ENCODE measurements at places on chromosomes 16 and 17. TPM values are rescaled to one million over a fixed set of nuclear protein-coding genes. Genes with fewer than 3 reads are reported as not detected.

GRCh38 chr17:32488177-32488542, 1.4 kb downstream of the CDK5R1 start:
- H3K27ac ChIP-seq: no peak overlapping the region
- peaks cover 38% of the 10 kb centered on the region for H3K4me1 ChIP-seq
- no peaks in the 10 kb centered on the region for H3K27me3 ChIP-seq
- no peaks in the 10 kb centered on the region for H3K36me3 ChIP-seq
- no peak for DNase-seq

GRCh38 chr17:83203472-83204221, 124.2 kb downstream of the METRNL start:
- no peak for DNase-seq
- H3K4me3 ChIP-seq: no peak overlapping the region
- no peaks in the 10 kb centered on the region for H3K27me3 ChIP-seq
- H3K36me3 ChIP-seq: no peaks in the 10 kb centered on the region
- peaks cover 26% of the 10 kb centered on the region for H3K4me1 ChIP-seq

DNA sequence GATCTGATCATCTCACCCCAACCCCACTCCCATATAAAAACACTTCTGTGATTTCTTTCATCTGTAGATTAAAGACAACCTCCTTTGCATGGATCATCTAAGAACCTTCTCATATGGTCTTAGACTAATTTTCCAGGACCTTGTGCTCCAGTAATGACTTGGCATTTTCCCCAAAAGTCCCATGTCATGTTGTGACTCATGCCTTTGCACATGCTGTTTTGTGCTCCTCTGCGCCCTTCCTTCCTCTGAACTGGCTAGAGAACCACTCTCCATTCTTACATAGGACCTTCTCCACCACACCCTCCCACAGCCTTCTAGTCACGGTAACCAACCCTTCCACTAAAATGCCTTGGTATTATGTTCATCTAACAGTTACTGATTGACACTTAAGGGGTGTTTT, 99.5 kb upstream of the AXIN2 start:
- no peak overlapping the region for H3K27ac ChIP-seq
- peaks cover 21% of the 10 kb centered on the region for H3K4me1 ChIP-seq
- H3K27me3 ChIP-seq: no peaks in the 10 kb centered on the region
- no peak for DNase-seq
- no peaks in the 10 kb centered on the region for H3K36me3 ChIP-seq
- H3K4me3 ChIP-seq: no peak overlapping the region

Gene CYGB
- total RNA-seq: 23.5 TPM

GRCh38 chr17:68600067-68600930, 868 bp downstream of the FAM20A start:
- H3K4me1 ChIP-seq: peaks cover 13% of the 10 kb centered on the region
- peaks cover 39% of the 10 kb centered on the region for H3K27me3 ChIP-seq
- no peaks in the 10 kb centered on the region for H3K36me3 ChIP-seq
- peak overlapping the region; percentile 58 for H3K4me3 ChIP-seq
- H3K27ac ChIP-seq: peak overlapping the region; percentile 72

Gene RAB34
- 210 TPM for total RNA-seq

DNA sequence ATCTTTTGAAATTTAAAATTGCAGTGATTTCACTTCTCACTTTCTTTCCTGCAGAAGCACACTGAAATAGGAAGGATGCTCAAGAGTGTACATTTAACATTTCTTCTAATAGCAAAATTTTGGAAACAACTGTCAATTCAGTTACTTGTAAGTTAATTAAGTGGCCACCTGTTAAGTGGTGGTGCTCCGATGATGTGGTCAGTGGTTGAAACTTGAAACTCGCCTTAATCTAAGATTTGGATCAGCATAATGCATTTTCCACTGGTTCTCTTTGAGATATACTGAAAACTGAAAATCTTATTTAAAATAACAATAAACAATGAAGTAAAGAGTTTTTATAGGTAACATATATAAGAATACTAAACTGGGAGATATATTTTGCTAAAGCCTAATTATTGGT, 7.0 kb upstream of the MYH8 start:
- H3K4me3 ChIP-seq: no peak overlapping the region
- no peaks in the 10 kb centered on the region for H3K27me3 ChIP-seq
- no peak overlapping the region for H3K27ac ChIP-seq
- H3K4me1 ChIP-seq: no peaks in the 10 kb centered on the region

Gene VMO1
- total RNA-seq: 3.3 TPM

DNA sequence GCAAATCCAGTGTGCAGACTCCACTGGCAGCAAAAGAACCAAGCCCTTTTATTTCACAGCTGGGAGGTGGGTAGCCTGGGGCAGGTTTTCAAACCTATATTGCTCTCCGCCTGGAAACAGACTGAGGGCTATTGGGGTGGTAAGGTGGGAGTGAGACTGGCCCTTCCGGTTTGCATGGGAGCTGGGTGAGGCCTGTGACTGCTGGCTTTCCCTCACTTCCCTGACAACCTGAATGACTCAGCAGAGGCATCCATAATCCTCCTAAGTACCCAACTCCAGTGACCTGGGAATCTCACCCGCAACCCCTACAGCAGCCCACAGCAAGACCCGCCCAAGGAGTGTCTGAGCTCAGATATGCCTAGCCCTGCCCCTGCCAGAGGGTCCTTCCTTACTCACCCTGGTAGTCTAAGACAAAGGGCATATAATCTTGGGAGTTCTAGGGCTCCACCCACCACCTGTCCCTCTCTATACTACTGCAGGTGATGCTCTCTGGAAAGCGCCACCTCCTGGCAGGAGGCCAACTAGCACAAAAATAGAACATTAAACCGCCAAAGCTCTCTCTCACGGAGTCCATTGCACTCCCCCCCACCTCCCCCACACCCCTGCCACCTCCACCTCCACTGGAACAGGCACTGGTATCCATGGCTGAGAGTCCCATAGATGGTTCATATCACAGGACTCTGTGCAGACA, 602.0 kb upstream of the C16orf82 start:
- no peaks in the 10 kb centered on the region for H3K36me3 ChIP-seq
- no peak overlapping the region for H3K4me3 ChIP-seq
- H3K4me1 ChIP-seq: no peaks in the 10 kb centered on the region
- H3K27me3 ChIP-seq: no peaks in the 10 kb centered on the region
- DNase-seq: no peak

Gene AATK
- total RNA-seq: 13.7 TPM

DNA sequence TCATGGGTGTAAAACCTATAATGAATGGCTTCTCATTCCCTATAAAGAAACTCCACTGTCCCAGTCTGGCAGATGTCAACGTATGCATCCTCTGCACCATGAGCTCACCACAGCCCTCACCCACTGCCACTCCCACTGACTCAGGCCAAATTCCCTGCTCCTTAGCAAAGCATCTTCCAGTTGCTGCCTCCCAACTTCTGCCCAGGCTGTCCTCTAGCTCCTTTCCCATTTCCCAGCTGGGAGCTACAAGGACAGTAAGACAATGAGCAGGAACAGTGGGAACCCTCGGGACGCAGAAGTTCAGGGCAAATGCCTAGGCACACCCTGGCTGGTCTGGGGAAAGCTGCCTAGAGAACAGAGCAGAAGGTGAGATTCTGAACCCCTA, 9.1 kb upstream of the THAP11 start:
- peaks cover 44% of the 10 kb centered on the region for H3K36me3 ChIP-seq
- peaks cover 28% of the 10 kb centered on the region for H3K4me1 ChIP-seq
- DNase-seq: no peak
- H3K27me3 ChIP-seq: no peaks in the 10 kb centered on the region

DNA sequence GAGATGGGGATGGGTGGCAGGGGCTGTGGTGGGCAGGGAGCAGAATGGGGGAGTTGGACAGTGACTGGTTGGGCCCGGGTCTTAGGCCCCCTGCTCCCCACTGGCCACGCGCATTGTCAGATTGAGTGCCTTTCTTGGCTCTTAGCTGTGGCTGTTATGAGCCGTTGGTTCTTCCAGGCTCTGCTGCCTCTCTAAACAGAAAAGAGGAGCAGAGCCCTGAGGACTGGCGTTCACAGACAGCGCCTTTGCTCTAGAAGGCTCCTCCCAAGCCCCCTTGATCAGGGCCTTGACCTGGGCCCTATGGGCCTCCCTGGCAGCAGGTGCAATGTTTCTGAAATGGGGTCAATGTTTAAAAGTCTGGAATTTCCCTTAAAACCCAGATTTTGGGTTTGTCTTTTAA, 14.8 kb upstream of the NUDT16L1 start:
- no peak overlapping the region for H3K27ac ChIP-seq
- H3K27me3 ChIP-seq: no peaks in the 10 kb centered on the region
- peaks cover 46% of the 10 kb centered on the region for H3K4me1 ChIP-seq
- DNase-seq: no peak

GRCh38 chr16:74073456-74073855, 223.2 kb upstream of the PSMD7 start:
- H3K36me3 ChIP-seq: no peaks in the 10 kb centered on the region
- no peak overlapping the region for H3K27ac ChIP-seq
- no peaks in the 10 kb centered on the region for H3K27me3 ChIP-seq

Gene HBQ1
- not detected for total RNA-seq

Gene KRT36
- total RNA-seq: not detected

Gene TEX14
- total RNA-seq: 0.17 TPM

Gene ITGB3
- 50.5 TPM for total RNA-seq

Gene TUBB3
- total RNA-seq: 19.5 TPM

Gene TCAP
- 1.4 TPM for total RNA-seq

DNA sequence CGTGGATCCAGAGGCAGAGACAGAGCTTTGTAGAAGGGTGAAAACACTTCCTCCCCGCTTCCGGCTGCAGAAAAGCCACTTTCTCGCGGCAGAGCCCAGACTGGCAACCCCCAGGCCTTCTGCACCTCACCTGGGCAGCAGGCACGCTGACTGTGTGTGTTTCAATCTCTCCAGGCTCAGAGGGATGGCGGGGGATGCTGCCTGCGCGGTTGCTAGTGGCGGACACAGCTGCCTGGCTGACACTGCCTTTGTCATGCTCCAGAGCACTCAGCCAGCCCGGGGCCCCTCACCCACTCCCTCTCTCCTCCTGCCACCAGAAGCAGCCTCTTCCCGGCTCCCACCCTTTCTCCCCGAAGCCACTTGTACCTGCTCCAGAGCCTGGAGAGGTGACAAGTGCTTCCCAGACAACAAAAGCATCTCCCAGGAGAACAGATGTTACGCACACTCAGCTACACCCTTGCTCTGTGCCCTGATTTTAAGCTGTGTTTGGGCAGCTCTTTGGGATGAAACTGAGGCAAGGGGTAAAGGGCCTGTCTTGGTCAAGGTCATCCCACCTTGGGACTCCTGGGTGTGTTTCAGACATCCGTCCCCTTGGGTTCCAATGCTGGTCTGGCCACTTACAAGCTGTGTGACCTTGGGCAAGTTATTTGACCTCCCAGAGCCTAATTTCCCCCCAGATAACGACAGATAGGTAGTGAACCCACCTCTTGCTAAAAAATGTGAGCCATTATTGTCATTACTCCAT, 9.2 kb upstream of the GLIS2 start:
- H3K4me1 ChIP-seq: peaks cover 30% of the 10 kb centered on the region
- DNase-seq: no peak
- H3K36me3 ChIP-seq: no peaks in the 10 kb centered on the region
- no peaks in the 10 kb centered on the region for H3K27me3 ChIP-seq

DNA sequence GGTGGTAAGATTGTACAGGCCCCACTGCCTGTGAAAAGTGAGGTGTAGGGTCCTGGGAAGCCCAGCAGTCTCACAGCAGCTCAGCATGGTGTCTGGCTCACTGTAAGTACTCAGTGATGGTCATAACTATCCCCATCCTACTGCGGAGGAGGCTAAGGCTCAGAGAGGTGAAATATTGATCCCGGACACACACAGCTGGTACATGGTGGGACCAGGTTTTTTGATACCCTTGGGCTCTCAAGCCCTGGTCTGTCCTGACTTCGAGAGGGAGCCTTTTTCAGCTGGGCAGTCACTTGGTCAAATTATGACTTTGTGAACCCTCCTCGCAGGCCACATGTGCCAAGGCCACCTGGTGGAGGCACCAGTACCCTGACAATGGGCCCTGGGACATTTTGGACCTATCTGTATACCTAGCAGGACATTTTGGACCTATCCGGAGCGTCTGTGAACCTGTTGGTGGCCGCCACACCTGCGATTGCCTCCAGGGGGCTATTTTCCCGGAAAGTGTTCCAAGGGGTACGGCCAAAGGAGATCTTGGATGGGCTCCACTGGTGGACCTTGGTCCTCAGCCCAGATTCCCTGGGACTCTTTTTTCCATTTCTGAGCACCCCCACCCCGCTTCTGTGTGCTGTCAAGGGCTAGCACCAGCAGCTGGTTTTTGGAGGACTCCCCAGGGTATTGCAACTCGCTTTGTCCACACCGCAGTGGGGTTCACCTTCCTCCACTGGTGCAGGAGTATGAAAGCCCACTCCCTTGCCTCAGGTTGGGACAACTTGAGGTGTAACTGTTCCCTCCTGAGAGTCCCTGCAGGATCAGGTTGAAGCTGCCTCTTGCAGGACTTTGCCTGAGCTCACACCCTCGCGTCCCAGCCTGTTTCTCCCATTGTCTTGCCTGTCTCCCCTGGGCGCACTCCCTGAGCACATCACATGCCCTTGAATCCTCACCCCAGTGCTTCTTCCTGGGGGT, 83.6 kb upstream of the NKD1 start:
- DNase-seq: no peak
- peaks cover 14% of the 10 kb centered on the region for H3K4me1 ChIP-seq
- no peaks in the 10 kb centered on the region for H3K36me3 ChIP-seq
- no peak overlapping the region for H3K27ac ChIP-seq
- H3K27me3 ChIP-seq: peaks cover 34% of the 10 kb centered on the region
- no peak overlapping the region for H3K4me3 ChIP-seq

Gene IL21R
- total RNA-seq: not detected

Gene CCL4
- total RNA-seq: not detected

- peak overlapping the region; percentile 72 for H3K4me3 ChIP-seq
- peak overlapping the region; percentile 73 for H3K27ac ChIP-seq
- peaks cover 32% of the 10 kb centered on the region for H3K27me3 ChIP-seq
- no peaks in the 10 kb centered on the region for H3K36me3 ChIP-seq
These were observed 1.2 kb downstream of the GPRC5B start for GRCh38 chr16:19883296-19883965.

- no peaks in the 10 kb centered on the region for H3K4me1 ChIP-seq
- no peak for DNase-seq
- no peaks in the 10 kb centered on the region for H3K27me3 ChIP-seq
These were observed 16.7 kb downstream of the DNAJA3 start for GRCh38 chr16:4442371-4442770.

DNA sequence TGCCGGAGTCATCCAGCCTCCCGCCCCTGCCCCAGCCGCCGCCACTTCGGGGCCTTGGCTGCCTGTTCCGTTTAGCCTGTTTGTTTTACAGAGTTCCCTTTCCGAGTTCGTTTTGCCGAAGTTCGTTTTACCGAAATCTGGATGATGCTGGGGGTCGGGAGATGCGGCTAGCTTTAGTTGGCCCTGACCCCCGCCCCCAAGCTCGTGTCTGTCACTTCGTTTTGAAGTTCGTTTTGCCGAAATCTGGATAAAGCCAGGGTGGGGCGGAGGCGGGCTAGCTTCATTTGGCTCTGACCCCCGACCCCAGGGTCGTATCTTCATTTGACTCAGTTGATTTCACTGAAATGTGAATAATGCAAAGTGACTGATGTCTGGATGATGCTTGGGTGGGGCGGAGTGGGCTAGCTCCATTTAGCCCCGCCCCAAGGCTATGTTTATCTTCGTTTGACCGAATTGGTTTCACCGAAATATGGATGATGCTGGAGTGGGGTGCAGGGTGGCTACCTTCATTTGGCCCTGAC, 591 bp downstream of the PSMD7 start:
- DNase-seq: no peak
- peak overlapping the region; percentile 90 for H3K4me3 ChIP-seq
- no peaks in the 10 kb centered on the region for H3K27me3 ChIP-seq
- peak overlapping the region; percentile 91 for H3K27ac ChIP-seq
- H3K4me1 ChIP-seq: peaks cover 36% of the 10 kb centered on the region
- H3K36me3 ChIP-seq: peaks cover 41% of the 10 kb centered on the region

- H3K27ac ChIP-seq: no peak overlapping the region
- H3K36me3 ChIP-seq: no peaks in the 10 kb centered on the region
- peaks cover 11% of the 10 kb centered on the region for H3K4me1 ChIP-seq
- H3K4me3 ChIP-seq: no peak overlapping the region
These were observed 573.5 kb downstream of the WWOX start for GRCh38 chr16:78672779-78673556.

All from esophagus muscularis mucosa (tissue), 4 donors.